ENCODE measurements at places on chromosomes 6 and 20. TPM values are rescaled to one million over a fixed set of nuclear protein-coding genes. Genes with fewer than 3 reads are reported as not detected.

The BRD2 gene
- 160 TPM for polyA plus RNA-seq

The UNC5CL gene
- 4.1 TPM for polyA plus RNA-seq

The DNPH1 gene
- polyA plus RNA-seq = 20.3 TPM

- no peak for DNase-seq
These were observed 7.5 kb downstream of the ESF1 start for GRCh38 chr20:13777171-13777601.

- DNase-seq = no peak
These were observed 147.2 kb upstream of the GGTLC1 start for GRCh38 chr20:24135781-24136180.

DNA sequence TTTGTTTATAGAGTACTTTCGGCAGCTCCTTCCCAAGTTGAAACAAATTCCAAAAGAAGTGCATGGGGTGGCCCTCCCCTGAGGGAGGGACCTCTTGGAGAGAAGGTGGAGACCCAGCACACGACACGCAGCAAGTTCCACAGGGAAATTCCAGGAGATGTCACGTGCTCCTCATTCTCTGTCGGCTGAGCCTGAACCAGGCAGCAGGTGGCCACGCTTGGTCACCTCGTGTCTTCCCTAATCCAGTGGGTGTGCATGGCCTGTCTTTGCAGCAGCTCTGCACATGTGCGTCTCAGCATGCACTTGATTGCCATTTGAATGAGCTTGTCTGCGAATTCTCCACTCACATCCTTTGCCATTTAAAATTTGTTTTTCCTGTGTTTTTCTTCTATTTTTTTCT lies 357.4 kb downstream of the CDH4 start:
- no peak for DNase-seq

DNA sequence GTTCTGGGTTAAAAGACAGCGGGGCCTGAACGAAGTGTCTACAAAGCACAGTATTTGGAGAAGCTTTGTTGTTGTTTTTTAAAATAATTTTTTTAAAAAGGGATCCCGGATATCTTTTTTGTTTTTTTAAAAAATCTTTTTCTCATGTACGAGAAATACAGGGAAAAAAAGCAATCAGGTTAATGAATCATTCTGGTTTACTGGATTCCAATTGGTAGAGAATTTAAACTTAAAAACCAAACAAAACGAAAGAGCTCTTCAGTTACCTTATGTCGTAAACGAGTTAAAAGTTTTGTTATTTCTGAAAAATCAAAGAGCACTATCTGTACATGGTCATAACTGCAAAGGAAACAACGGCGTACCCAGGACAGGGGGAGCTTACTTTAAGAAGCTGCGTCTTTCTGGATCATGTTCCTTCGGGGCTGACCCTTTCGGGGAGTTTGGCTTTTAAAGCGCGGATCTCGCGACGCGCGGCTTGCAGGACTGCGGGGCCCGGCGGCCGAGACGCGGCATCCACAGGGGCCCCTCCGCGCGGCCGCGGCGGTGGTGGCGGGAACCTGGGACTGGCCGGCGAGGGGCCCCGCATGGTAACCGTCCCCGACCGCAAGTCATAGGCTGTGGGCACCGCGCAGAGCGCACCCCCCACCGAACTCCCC lies 927 bp downstream of the IL20RA start:
- DNase-seq = peak; percentile 60

DNA sequence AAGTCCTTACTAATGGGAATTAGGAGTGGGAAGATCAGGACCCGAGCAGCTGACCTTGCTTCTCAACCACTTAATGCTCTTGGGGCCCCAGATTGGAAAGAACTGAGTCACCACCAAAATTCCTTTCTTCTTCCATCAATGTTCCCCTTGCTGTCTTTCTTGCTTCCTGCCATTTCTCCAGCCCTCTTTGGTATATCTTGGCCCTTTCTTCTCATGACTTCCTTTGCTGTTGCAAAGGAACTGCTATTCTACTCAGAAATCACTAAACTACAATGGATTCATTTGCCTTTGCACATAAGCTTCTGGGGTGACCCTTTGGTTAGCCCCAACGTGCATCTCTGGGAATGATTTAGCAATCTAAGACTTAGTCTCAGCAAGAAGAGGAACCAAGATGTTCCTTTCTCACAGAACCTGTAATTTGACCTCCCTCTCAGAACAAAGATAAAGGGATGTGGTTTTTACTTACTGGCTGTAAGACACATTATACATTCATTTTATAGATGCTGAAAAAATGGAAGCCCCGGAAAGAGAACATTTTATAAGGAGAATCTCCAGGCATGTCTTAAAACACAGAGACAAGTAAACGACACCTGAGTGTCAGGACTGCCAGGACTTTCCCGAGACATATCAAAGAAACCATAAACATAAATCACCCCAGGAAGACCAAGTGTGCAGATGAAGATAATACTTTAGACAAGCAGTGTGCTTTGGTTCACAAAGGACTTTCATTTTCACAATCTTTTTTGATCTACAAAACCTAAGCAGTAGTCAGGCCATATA lies 99.0 kb upstream of the TNFAIP3 start:
- DNase-seq = no peak

All from hindlimb muscle (tissue), 1 donor.